NCI-H226 (cell line): ENCODE measurements at places on chromosomes 16 and 17.
A peak's percentile ranks its signal among the peaks of the same experiment; 100 is the strongest.

- DNase-seq: no peak
These were observed 56.9 kb upstream of the DOC2B start for GRCh38 chr17:238071-238963.

- DNase-seq: peak; percentile 37
These were observed 12.2 kb upstream of the VAT1L start for GRCh38 chr16:77775911-77776909.

GRCh38 chr16:31271621-31272190 lies 11.9 kb downstream of the ITGAM start:
- no peak for DNase-seq

- no peak for DNase-seq
These were observed 3.0 kb upstream of the CBX4 start for GRCh38 chr17:79842136-79842655.

DNA sequence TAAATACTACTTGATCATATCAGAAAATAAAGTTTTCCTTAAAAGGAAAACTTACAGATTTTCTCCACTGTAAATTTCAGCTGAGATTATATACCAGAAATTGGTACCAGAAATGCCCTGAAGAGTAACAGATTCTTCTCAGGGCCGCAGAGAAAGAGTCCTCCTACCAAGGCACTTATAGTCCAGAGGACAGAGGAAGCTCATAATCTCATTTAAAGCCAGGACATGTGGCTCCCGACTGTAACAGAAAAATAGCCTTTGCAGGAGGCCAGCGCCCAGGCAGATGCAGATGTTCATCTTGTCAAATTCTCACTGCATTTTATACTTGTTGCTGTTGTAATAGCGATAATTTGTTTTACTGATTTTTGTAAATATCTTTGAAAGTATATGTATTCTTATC lies 43.7 kb downstream of the TNRC6C start:
- DNase-seq: no peak

DNA sequence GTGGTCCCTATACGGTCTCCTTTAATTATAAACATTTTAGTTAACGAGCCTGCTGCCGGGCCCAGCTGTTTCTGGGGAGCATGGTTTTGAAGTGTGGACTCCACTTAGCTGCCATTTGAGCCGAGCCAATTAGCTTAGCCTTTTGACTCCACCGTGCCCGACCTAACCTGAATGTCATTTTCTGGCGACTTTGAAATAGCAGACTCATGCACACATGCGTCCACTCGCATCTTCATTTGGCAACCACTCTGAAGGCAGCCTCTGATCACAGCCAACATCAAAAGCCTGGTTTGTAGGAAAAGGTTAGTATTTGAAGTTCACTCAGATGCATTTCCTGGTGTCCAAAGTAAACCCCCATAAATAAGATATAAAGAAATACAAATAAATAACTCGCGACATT lies 16.8 kb downstream of the AXIN2 start:
- DNase-seq: no peak

- DNase-seq: no peak
These were observed 453.3 kb downstream of the XYLT1 start for GRCh38 chr16:17017442-17017841.

DNA sequence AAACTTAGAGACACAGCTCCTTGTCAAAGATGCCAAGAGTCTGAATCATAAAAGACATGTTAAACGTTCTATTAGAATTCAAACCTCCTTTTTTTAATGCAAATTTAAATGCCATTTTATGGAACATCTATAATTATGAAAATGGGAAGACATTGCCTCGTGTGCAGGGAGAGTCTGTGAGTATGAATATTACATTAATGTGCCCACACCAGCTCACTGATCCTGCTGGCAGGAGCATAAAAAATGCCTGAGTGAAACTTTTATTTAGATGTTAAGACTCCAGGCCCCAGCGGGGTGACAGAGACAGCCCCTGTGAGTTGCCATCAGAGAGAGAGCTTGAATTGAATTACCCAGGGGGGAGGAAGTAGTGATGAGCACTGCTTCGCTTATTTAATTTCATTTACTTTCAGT lies 84.8 kb downstream of the SNX11 start:
- DNase-seq: no peak

- peak; percentile 43 for DNase-seq
These were observed 316.1 kb downstream of the PHKB start for GRCh38 chr16:47777220-47777619.

- DNase-seq: no peak
These were observed 106.0 kb downstream of the SDR42E1 start for GRCh38 chr16:81905277-81905676.

GRCh38 chr16:55828680-55829079 lies 4.2 kb downstream of the CES1 start:
- DNase-seq: no peak

DNA sequence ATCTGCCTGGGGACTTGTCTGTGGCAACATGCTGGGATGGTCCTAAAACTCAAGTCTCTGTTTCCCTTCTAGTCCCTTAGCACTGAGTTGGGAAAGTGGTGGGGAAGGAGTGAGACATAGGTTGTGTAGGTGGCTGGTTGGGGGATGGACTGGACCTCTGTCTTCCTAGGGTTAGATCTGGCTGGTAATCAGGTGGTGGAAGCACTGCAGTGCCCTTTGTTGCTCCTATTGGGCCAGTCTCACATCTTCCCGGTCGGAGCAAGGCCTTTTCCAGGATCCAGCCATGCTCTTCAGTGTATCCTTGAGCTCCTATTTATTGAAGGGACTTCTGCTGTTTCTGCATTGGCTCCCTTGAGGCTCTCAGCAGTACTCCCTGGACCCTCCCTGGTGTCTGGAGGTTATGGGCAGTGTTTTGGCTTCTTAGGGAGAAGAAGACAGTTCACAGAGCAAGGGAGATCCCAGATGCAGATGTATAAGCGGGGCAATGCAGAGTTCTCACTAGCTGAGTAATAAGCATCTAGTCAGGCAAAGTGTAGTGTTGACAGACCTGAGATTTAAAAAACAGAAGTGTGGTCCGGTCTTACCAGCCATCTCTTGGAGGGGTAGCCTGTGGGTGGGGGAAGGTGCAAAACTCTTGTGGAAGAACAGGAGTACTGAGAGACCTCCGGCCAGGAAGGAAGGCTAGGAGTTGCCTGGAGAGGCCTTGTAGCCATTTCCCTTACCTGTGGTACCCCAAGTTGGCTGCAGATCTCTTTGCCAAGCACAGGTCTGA lies 1.3 kb upstream of the NUTF2 start:
- no peak for DNase-seq

GRCh38 chr16:19135201-19135842 lies 21.6 kb downstream of the ITPRIPL2 start:
- no peak for DNase-seq

- DNase-seq: peak; percentile 37
These were observed 1.7 kb upstream of the SLC16A11 start for GRCh38 chr17:7045492-7046126.

- no peak for DNase-seq
These were observed 41.4 kb downstream of the ACTG1 start for GRCh38 chr17:81470944-81471817.

- peak; percentile 23 for DNase-seq
These were observed 893 bp downstream of the CTU2 start for GRCh38 chr16:88706965-88707826.

GRCh38 chr17:18314059-18314730 lies 599 bp downstream of the TOP3A start:
- no peak for DNase-seq

DNA sequence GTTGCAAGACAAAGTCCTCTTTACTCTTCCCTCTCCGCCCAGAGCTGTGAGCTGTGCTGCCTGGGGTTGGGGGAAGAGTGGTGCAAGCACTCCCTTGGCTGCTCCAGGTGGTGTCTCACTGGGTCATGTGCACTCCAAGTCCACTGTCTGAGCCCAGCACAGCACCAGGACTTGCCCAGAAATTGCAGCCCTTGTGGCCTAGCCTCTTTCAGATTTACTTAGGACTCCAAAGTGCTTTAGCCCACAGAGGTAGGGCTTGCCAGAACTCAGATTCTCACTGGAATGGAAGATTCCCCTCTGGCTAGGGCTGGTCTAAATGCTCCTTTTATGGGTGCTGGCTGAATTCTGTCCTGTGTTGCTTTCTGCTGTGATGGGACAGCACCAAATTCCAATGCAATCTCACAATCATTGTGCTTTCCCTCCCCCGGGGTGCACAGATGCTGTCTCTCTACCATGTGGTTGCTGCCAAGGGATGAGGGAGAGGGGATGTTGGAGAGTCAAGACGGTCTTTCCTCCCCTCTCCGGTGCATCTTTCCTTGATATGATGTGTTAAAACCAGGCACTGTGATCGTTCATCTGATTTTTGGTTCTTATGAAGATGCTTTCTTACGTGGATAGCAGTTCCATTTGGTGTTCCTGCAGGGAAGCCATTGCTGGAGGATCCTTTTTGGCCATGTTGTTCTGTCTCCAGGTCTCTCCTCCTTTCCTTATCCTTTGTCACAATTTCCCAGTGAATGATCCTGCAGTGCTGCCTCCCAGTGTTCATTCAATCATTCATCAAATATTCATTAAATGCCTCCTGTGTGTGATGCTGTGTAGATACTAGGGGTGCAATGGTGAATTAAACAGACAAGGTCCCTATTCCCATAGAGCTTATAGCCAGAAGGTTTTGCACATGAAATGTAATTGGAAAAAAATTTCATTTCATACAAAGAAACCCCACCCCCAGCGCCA lies 216.3 kb downstream of the SPECC1 start:
- no peak for DNase-seq

DNA sequence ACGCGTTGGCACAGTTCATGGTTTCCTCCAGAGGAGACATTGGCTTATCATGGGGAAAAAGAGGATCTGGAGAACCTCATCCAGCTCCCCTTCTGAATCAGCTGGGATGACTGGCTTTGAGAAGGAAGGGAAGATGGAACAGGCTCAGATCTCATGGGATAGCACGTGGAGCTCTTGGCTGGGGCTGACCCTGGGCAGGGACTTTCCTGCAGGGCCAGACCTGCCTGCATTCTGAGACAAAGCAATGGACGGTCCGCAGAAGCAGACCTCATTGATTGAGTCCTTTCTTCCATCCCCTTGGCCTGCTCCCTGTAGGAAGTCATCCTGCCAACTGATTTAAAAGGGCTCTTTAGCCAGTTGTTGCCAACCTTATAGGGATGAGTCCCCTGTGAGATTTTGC lies 26.2 kb downstream of the PLCD3 start:
- no peak for DNase-seq

GRCh38 chr16:50887500-50888298 lies 145.8 kb downstream of the CYLD start:
- no peak for DNase-seq

DNA sequence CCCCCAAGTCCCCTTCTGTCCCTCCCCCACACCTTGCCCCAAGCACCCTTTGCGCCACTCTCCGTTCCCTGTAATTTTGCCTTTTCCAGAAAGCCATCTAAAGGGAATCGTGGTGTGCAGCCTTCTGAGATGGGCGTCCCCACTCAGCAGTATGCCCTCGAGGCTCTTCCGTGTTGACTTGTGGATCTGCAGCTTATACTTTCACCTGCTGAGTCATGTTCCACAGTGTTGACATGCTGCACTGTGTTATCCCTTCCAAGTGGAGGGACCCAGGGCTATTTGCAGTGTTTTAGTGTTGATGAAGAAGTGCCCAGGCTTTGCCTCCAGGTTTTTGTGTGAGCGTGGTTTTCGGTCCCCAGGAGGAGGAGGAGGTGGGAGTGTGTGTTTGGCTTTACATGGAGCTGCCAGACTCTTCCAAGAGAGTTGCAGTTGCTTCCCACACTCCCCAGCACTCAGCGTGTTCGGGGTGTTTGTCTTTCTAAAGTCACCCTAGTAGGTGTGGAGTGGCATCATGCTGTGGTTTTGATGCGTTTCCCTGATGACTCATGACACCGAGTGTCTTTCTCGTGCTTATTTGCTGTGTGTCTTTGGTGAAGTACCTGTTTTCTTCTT lies 32.1 kb upstream of the JPT2 start:
- no peak for DNase-seq

DNA sequence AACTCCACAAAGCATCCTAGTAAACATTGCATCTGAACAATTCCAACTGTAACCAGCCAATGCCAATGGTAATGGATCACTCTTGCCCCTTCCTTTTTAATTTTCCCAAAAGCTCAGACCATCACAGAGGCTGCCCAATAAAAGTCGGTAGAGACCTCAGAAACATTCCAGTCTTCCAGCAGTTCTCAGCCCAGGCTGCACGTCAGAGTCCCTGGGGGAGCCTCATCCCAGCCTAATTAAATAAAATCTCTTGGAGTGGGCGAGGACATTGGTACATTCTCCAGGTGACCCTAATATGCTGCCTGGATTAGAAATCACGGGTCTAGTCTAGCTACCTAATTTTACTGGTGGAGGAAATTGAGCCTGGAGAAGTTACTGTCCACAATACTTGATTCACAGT lies 117.1 kb upstream of the MYOCD start:
- DNase-seq: no peak

- no peak for DNase-seq
These were observed 6.4 kb downstream of the ST6GALNAC2 start for GRCh38 chr17:76579281-76579680.

GRCh38 chr16:51154271-51155171 lies 3.5 kb upstream of the SALL1 start:
- DNase-seq: no peak

GRCh38 chr17:39617446-39618245 lies 9.1 kb upstream of the PPP1R1B start:
- peak; percentile 63 for DNase-seq

DNA sequence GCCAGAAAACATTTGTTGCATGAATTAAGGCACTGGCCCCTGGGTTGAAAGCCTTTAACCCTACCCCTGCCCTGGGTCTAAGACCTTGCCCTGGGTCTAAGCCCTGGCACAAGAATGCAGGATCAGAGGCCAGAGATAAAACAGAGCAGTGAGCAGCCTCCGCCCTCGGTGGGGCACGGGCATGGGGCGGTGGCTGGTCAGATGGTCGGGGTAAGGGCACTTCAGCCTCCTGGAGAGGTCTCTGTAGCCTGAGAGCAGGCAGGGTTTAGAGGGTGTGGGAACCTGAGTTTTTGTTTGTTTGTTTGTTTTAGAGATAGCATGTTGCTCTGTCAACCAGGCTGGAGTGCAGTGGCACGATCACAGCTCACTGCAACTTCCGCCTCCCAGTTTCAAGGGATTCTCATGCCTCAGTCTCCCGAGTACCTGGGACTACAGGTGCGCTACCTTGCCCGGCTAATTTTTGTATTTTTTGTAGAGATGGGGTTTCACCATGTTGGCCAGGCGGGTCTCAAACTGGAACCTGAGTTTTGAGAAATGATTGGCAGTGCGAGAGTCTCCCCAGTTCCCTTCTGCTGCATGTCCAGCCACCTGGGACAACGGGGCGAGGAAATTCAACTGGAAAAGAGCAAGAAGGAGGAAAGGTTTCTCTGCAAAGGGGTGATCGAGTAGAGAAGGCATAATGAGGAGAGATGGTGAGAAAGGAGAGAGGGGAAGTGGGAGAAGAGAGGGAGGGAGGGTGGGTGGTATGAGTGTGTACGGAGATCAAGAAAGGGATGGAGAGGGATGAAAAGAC lies 27.7 kb downstream of the TNS4 start:
- no peak for DNase-seq

- DNase-seq: no peak
These were observed 16.6 kb downstream of the GP2 start for GRCh38 chr16:20310421-20311395.

- no peak for DNase-seq
These were observed 13.9 kb downstream of the CD300A start for GRCh38 chr17:74480290-74480689.
